CD4-positive, alpha-beta T cell (primary cell): ENCODE measurements at places on chromosomes 5 and 9.

GRCh38 chr5:149405550-149406202 lies 26.6 kb upstream of the IL17B start:
- no peak for DNase-seq

- DNase-seq: no peak
These were observed 12.2 kb upstream of the HSPB3 start for GRCh38 chr5:54443270-54443669.

DNA sequence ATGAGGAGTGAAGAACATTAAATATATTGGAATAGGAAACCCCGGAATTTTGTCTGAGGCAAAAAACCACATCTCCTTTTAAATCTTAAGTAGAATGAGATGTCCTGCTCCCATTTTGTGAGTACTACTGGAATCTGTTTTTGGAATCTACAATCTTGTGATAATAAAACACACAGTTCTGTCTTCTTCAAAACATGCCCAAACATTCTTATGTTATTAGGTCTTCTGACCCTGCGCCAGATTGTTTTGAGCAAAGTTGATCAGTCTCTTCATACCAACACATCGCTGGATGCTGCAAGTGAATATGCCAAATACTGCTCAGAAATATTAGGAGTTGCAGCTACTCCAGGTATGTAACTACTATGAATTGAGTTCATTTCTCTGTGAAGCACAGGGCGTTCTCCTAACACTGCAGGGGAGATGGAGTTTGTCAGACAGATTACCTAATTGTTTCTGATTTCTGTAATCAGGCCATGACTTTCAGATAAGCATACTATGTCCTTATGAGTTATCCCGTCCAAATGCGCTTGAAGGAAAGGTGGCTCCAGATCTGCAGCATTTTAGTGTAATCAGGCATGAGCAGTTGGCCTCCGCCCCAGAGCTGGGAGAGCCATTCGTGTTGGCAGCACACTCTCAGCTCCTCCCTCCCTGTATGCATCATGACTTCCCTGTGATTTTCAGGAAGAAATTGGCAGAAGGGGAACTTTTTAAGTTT lies 88.0 kb downstream of the NLN start:
- no peak for DNase-seq

DNA sequence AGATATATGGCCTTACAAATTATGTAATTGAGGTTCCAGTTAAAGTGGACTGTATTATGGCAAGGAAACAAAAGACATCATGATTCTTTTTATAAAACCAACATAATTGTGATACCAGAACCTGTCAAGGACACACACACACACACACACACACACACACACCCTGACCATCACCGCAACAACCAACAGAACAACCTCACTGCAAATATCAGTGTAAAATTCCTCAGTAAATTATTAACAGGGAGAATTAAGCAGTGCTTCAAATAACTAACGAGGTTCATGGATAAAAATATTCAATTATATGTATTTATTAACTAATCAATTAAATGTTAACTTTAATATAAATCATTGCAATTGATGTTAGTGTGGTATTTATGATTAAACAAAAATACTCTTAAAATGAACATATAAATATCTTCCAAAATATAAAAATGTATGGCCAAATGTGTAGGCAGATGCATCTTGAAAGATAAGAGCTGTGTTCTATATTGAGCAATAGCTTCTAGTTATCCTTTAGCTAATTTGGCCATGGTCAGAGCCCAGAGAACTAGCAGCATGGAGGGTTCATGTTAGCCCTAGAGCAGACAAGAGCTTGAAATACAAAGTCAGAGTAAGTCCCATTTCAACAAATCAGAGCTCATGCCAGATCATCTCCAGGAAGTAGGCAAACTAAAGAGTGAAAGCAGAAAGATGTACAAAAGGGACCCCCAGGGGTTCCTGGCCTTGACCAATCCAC lies 280.5 kb upstream of the ADAMTS16 start:
- DNase-seq: no peak

DNA sequence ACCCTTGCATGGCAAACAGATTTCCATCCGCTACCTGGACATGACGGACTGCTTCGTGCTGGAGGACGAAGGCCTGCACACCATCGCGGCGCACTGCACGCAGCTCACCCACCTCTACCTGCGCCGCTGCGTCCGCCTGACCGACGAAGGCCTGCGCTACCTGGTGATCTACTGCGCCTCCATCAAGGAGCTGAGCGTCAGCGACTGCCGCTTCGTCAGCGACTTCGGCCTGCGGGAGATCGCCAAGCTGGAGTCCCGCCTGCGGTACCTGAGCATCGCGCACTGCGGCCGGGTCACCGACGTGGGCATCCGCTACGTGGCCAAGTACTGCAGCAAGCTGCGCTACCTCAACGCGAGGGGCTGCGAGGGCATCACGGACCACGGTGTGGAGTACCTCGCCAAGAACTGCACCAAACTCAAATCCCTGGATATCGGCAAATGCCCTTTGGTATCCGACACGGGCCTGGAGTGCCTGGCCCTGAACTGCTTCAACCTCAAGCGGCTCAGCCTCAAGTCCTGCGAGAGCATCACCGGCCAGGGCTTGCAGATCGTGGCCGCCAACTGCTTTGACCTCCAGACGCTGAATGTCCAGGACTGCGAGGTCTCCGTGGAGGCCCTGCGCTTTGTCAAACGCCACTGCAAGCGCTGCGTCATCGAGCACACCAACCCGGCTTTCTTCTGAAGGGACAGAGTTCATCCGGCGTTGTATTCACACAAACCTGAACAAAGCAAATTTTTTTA lies 242.9 kb downstream of the MARCHF11 start:
- DNase-seq: no peak

GRCh38 chr5:102910240-102911226 lies 155.4 kb downstream of the PAM start:
- no peak for DNase-seq

DNA sequence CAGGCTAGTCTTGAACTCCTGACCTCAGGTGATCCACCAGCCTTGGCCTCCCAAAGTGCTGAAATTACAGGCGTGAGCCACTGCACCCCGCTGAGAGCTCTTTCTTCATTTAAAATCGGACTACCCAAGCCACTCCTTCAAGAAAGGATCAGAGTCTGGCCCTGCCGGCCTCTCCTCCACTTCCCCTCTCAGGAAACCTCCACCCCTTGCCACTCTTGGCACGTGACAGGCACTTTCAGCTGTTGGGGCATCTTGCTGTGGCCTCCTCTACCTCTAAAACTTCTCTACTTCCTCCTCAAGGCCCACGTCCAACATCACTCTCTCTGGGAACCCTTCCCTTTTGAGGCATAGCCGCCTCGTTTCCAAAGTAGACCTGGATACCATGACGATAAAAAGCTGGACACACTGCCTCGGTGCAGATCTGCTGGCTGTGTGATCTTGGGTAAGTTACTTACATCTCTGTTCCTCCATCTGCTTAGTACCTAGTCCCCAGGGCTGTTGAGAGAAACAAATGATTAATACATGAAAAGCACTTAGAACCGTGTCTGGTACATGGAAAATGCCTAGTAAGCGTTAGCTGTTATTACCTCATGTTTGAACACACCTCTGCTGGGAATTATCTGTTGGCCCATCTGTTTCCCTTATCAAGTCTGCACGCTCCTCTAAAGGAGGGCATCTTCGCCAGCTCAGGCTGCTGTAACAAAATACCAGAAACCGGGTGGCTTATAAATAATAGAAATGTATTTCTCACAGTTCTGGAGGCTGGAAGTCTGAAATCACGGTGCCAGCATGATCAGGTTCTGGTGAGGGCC lies 55.3 kb downstream of the SMIM23 start:
- DNase-seq: no peak

- DNase-seq: no peak
These were observed 50.9 kb downstream of the PLPP1 start for GRCh38 chr5:55483885-55484284.

- no peak for DNase-seq
These were observed 65.0 kb downstream of the DAPK1 start for GRCh38 chr9:87562530-87563170.

- no peak for DNase-seq
These were observed 4.4 kb upstream of the TSPAN17 start for GRCh38 chr5:176642675-176643490.

DNA sequence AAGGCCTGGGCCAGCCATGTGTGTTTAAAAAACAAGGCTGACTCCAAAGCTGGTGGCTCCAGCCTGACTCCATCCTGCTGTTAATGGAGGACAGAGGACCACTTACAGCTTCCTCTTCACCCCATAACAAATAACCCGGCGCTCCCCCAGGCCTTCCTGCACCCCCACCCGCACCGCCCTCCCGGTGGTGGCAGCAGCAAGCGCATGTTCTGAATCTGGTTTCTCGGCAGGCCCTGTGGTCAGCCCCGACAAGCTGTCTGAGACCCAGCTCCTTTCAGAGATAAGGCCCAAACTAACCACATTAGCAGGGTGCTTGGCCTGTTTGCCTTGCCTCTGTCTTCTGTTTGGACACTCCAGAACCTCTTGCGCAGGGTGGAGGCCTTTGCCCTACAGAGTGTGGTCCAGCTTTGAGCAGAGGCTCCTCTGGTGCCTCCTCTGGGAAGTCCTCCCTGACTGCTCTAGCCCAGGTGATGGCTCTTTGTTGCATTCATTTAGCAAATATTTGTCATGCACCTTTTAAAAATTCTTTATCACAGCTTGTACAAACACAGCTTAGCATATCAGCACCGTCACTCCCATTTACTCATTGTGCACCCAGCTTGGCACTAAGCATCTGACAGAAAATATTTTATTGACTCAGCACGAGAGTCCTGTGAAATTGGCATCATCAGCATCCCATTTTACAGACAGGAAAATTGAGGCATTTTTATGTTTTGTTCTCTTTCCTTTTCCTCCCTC lies 78.4 kb downstream of the NDFIP1 start:
- no peak for DNase-seq

DNA sequence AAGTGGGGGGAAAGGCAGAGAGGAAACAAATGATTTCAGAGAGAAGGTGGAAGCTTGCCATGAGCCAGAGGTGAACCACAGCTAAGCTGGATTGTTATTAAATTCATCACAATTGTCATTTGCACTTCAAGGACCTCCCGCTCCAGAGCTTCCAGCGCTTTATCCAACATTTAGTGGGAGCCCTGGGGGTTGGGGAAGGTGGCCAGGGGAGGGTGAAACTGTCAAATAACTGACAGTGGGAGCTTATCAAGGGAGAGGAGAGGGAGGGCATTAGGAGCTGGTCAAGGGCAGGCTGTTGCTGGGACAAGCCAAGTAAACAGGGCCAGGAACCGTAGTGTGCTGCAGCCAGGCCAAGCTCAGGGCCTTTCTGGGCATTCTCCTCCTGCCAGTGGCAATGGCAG lies 71.5 kb downstream of the SIL1 start:
- no peak for DNase-seq

GRCh38 chr9:108579757-108580439 lies 275.9 kb downstream of the ACTL7B start:
- DNase-seq: no peak

- no peak for DNase-seq
These were observed 6.4 kb downstream of the TSPAN17 start for GRCh38 chr5:176653401-176654385.

DNA sequence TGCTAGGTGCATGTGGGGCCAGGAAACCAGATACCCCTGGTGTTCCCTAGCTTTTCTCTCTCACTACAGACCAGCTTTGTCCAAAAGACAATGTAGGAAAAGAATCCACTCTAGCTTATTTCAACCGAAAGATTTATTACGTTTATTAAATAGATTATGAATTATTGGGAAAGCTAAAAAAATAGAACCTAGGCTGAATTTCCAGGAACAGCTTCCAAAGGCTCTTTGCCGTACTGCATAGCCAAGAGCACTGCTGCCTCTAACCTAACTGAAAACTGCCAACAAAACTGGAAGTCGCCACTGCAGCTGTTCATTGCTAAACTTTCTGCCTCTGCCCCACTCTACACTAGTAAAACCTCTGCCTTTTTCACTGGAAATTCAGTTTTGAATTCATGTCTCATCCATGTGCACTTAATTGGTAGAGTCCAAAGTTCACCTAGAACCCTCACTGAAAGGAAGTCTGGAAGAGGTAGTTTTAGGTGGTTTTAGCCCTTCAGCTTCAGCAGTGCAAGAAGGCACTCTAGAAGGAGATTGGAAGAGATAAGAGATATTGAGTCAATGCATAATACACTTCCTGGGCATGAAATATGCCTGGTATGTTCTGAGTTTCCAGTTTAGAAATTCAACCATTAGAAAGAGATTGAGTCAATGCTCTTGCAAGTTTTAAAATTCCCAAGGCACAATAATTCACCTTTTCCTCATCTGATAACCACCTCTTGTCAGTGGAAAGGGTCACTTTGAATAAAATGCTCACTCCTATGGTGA lies 927.9 kb downstream of the MAT2B start:
- no peak for DNase-seq

- DNase-seq: no peak
These were observed 75.2 kb upstream of the HRH2 start for GRCh38 chr5:175582697-175583096.

DNA sequence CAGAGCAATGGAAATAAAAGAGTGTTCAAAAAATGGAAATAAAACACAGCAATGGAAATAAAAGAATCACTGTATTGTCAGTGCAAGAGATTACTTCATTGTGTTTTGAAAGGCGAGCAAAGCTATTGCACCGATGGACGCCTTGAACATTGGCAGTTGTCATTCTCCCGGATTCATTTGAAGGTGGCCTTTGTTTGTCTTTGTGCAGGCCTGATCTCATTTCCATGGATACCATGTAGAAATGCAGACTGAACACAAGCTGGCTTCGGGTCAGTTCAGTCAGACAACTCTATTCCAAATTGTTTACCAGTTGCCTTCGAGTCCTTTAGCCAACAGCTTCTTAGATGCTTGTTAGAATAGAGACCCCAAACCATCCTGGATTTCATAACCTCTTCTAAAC lies 8.3 kb downstream of the ITGA2 start:
- DNase-seq: no peak

- peak; percentile 80 for DNase-seq
These were observed at the start of the genes DHX29 and MTREX for GRCh38 chr5:55307383-55308253. Gene DHX29, minus strand, starts transcription at chr5:55307694. Its CDS starts 121 bp downstream, at chr5:55307573. Gene MTREX, plus strand, starts transcription at chr5:55307989. Its CDS starts 25 bp downstream, at chr5:55308014.

GRCh38 chr9:94888775-94889174 lies 162.3 kb downstream of the AOPEP start:
- no peak for DNase-seq

- no peak for DNase-seq
These were observed 259.7 kb upstream of the ZNF608 start for GRCh38 chr5:125006011-125006685.

DNA sequence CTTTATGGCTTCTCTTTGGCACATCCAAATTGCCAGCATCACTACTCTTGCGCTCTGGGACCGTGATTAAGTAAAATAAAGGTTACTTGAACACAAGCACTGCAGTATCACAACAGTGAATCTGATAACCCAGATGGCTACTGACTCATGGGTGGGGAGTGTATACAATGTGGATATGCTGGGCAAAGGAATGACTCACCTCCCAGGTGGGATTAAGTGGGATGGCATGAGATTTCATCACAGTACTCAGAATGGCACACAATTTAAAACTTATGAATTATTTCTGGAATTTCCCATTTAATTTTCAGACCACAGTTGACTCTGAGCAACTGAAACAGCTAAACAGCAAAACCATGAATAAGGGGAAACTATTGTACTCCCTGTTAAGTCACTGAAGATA lies 4.3 kb downstream of the GFM2 start:
- DNase-seq: no peak
